Sigmoid colon (tissue), 7 donors: ENCODE measurements at places on chromosomes 7 and 10.

- DNase-seq = peak; percentile 37
These were observed 49.3 kb downstream of the CAMK2B start for GRCh38 chr7:44275957-44276570.

DNA sequence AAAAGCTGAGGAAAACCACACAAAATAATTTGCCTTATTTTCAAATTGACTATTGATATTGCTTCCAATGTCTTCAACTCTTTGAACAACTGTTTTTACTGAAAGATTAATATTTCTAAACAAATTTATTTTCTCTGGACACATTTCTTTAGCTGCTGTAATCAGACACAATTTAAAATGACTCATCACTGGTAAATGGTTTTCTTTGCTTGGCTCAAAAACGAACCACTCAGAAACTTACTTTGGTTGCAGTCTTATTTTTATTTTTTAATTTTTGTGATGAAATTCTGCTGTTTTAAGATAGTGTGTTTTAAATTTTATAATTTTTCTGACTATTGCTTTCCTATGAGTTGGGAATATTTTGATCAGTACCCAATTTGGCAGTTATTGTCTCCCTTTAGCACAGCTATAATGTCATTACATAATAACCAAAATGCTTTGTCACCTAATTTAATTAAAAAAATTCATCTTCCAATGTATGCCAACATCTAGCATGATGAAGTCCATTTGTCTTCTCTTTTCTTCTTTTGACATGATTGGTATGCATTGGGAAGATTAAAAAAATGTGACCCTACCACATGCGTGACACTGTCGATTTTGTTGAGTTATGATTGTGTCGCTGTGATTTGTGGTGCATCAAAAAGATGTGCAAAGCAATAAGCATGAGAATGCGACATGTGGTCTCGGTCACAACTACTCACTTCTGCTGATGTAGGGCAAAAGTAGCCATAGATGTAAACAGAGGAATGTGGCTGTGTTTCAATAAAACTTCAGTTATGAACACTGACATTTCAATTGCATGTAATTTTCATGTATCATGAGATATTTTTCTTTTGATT, 222.3 kb downstream of the SUGCT start:
- DNase-seq = no peak

DNA sequence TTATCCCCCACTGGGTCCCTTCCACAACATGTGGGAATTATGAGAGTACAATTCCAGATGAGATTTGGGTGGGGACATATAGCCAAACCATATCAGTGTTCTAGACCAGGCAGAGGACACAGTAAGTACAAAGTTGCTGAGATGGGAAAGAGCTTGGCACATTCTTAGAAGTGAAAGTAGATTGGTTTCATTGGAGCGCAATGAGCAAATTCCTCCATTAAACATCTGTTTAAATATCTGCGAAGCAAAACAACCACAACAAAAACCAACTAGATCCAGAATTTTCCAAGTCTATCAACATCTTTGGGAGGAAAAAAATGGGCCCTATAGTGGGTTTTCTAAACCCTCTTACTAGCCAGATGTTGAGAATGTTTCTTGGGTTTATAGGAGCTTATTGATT, 80.0 kb upstream of the STEAP1B start:
- DNase-seq = no peak

DNA sequence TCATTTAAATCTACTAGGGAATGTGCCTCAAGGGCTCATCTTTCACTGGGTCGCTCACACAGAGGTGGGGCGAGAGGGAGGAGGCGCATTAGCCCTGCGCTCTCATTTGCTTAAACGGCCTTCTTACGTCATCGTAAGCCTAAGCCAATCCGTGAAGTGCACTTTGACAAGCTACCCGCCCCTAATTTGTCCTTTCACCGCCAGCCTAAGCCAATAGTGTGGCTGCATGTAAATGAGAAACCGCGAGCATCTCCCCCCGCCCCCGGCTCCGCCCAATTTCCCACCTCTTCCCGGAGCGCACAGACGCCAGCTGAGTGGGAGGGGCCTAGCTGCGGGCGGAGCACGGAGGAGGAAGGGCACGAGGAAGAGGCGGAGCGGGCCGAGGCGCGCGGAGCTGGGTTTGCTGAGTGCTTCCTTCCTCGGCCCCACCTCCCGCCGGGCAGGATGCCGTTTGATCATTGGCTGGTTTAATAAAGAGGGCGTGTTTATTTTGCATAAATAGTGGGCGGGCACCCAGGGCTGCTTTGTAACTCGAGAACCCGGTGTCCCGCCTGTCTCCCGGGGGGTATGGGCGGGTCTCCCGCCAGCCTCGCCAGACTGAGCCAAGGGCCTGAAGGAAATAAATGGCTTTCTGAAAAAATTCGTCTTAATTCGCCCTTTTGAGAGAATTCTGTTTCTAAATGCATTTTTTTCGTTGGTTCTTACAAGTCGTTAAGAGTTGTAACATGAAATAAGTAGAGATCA, 289.6 kb upstream of the NFE2L3 start:
- peak; percentile 95 for DNase-seq

DNA sequence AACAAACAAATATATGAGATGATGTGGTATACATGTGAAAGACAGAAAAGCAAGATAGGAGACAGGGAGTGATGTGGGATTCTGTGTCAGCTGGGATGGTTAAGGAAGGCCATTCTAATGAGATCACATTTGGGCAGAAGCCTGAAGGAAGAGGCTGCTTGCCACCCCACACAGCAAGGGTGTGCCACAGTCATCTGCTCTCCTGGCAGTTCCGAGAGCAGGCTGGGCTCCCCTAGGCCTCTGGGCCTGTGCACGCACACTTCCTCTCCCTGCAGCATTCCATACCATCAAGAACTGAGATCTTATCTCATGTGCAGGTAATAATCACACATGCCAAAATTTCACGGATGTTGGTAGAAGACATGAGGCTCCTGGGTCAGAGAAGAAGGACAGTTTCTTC, 43.1 kb downstream of the SYPL1 start:
- DNase-seq = peak; percentile 87

DNA sequence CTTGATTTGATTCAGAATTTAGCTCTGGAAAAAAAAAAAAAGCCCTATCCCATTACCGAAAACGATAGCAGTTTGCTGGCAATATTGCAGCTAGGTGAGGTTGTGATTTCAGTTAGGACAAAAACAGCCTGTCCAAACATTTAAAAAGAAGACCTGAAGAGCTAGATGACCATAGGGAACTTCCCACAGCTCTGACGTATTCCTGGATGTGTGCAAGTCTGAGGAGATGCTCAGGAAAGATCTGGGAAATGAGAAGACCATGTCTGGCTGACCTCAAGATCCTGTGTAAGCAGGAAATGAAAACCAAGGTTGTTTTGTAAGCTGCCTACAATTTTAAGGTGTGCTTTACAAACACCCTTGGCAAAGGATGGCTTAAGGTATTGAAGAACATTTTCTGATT, 88.7 kb downstream of the RAMP3 start:
- DNase-seq = no peak

GRCh38 chr7:27118580-27118979, 12.0 kb downstream of the HOXA4 start:
- DNase-seq = no peak

DNA sequence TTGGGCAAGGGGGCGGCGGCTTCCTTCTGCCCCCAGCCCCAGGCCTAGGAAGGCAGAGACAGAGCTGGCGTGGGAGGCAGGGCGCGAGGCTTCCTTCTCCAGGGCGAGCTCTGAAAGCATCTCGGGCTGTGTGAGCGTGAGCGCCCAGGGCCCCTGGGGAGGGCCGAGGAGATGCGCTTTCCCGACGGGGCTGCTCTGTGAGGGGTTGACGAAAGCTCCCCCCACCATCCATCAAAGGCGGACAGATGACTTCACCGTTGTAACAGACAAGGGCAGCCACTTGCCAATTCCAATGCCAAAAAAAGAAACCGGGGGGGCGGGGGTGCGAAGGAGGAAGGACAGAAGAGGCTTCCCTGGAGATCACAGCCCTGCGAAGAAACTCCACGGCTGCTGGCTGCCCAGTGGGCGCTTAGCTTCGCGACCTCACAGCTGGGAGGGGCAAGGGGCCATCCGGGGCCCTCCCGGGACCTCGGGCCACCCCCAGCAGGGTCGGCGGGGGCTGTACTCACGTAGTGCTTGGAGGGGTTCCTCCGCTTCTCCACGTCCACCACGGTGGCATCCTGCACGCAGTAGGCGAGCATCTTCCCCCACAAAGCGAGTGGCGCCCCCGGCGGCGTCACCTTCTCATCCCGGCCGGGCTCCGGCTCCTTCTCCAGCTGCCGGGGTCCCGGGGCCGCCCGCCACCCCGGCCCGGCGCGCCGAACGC, 537 bp downstream of the SH3PXD2A start:
- DNase-seq = peak; percentile 78

- no peak for DNase-seq
These were observed 568.3 kb downstream of the INHBA start for GRCh38 chr7:41134300-41135255.

DNA sequence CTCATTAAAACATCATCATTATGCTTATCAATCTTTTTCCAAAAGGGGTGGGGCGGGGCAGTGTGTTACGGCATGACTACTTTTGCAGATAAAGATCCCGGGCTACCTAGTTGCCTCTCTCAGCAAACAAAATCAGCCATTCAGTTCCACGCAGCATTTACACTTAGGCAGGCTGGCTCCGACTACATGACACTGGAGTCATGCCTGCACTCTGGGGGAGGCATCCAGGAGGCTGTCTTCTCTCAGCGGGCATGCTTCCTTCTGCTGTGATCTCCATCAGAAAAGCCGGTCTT, 193.9 kb upstream of the TCF7L2 start:
- no peak for DNase-seq

DNA sequence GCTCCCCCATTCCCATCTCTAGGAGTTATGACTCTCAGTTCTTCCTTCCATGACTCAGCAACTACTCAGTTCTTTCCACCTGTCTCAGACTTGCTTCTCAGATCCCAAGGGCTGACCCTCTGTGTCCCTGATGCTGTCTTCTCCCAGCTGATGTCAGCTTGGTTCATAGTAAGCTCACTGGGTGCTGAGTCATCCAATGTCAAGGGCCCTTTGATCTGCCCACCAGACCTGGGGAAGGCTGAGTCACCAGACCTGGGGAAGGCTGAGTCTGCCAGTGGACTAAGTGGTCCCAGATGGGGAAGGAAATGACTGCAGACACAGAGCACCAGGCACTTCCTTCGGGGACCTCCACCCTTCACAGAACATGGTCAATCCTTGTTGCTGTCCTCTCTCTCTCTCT, 76.1 kb upstream of the ZEB1 start:
- no peak for DNase-seq

- no peak for DNase-seq
These were observed 7.0 kb upstream of the TMEM243 start for GRCh38 chr7:87226495-87226894.

DNA sequence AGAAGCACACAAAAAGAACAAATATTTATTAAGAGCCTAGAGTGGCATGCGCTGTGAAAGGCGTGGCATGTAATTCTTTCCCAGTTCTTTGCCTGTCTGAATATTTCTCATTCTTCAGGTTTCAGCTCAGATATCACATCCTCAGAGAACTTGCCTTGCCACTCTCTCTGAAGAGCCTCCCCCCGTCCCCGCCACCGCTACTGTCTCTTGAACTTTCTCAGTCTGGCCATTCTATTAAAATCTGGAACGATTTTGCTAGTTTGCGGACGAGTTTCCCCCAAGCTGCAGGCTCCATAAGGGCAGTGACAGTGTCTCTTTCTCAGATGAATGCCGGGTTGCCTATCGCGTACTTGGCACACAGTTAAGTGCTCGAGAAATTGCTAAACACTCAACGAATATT, 787 bp upstream of the PLEKHA1 start:
- no peak for DNase-seq

- no peak for DNase-seq
These were observed 29.7 kb downstream of the NUP42 start for GRCh38 chr7:23211589-23211988.

DNA sequence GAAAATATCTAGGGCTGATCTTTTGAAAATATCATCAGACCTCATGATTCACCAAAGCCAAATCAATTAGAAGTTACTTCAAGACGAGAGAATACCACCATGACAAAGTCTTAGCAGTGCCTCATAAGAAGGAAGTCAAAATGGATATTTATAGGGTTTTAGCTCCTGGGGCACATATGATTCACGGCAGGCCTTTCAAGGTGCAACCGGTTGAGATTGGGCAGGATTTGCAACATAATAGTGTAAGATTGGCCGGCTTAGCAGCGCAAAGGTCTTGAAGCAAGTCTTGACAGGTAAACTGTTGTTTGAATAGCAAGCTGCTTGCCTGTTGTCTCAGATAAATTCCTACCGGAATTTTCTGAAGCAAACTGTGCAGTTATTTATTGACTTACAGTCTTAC, 17.5 kb downstream of the ADRB1 start:
- no peak for DNase-seq
